Activated naive CD8-positive, alpha-beta T cell treated with anti-CD3 and anti-CD28 coated beads, Interleukin-2, amount 10 ng/mL, durations not matched to agents 7 days and 5 days (primary cell): ENCODE measurements at places on chromosomes 5 and 9.
A peak's percentile ranks its signal among the peaks of the same experiment; 100 is the strongest.

- DNase-seq = no peak
Measured at GRCh38 chr9:38254151-38254550, 138.4 kb upstream of the ALDH1B1 start.

- no peak for DNase-seq
Measured at GRCh38 chr9:137881591-137882505, 4.3 kb downstream of the CACNA1B start.

DNA sequence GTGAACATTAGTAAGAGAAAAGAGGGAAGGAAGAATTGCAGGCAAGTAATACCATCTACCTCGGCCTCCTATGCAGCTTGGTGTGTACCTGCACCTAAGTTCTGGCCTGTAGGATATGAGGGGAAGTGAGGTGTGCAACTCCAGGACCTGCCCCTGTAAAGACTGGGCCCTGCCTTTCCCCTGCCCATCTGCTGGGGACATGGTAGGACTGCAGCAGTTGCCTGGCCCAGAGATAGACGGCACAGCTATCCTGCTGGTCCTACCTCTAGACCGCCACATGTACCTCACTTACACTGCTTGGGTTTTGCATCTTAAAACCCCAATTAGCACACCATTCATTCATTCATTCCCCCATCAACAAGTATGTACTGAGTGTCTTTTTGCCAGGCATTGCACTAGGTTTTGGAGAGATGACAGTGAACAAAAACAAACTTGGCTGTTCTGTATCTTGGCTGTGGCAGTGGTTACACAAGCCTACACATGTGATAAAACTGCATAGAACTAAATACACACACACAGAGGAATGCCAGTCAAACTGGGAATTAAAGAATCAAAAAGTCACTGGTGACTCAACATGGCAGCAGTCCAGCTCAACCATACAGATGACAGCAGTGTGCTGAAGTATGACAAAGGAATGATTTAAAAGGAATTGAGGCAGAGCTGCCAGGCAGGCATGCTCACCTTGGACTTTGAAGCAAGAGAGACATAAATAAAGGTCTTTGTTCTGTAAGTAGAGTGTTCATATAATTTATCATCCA lies 23.3 kb upstream of the MGAT1 start:
- DNase-seq = no peak

DNA sequence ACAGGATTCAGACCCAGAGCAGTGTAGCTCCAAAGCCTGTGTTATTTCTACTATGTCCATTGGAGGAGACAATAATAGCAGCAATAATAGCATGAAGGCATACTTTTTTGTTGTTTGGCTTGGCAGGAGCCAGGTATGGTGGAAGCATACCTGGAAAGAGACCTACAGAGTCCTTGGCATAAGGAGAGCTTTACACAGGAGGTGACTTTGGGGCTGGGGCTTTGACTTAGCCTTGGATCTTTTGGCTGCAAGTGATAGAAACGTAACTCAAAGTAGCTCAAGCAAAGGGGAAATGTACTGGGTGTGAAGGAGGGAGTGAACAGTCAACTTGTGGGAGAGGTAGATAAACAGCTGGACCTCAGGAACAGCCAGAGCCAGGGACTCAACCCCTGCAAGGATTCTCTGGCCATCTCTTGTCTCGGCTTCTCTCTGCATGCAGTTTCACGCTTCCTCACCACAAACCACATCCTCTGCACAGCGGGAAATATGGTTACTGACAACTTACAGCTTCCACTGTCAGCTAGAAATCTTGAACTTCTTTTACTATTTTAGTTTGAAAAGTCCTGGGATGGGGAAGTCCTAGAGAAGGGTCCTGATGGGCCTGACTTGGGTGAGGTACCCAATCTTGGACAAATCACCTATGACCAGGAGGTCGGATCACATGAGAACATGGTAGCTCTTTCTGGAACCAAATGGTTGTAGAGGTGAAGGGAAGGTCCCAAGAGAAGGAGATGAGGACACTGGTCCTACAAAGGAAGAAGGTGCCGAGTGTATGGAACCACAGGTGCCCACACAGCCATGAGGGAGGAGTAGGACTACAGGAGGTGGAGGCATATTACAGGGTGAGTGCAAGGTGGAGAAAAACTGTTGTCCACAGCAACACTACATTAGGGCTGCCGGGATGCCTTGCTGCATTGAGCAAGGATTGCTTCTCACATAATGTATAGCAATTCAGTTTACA lies 47.0 kb upstream of the TGFBR1 start:
- DNase-seq = peak; percentile 73

GRCh38 chr5:43638107-43638506 lies 35.1 kb downstream of the NNT start:
- no peak for DNase-seq

DNA sequence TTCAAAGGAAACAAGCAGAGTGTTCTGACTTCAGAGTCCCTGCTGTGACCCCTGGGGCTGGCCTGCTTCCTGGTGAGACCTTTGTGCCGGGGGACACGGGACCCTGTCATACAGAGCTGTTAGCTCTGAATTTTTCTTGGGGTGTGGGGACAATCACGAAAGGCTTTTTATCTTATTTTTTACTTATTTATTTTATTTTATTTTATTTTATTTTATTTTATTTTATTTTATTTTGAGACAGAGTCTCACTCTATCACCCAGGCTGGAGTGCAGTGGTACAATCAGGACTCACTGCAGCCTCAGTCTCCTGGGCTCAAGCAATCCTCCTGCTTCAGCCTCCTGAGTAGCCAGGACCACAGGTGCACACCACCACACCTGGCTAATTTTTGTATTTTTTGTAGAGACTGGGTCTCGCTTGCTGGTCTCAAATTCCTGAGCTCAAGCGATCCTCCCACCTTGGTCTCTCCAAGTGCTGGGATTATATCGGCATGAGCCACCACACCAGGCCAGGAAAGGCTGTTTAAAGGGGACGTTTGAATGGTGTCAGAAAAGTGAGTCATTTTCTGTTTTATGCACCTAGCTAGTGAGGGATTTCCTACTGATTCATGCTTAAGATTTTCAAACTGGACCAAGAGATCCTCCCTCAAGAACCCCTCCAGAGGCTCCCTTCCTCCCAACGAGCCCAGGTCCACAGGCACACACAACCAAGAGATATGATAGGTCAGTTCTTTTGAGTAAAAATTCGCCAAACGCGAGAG lies 75.7 kb downstream of the OLFM1 start:
- no peak for DNase-seq

DNA sequence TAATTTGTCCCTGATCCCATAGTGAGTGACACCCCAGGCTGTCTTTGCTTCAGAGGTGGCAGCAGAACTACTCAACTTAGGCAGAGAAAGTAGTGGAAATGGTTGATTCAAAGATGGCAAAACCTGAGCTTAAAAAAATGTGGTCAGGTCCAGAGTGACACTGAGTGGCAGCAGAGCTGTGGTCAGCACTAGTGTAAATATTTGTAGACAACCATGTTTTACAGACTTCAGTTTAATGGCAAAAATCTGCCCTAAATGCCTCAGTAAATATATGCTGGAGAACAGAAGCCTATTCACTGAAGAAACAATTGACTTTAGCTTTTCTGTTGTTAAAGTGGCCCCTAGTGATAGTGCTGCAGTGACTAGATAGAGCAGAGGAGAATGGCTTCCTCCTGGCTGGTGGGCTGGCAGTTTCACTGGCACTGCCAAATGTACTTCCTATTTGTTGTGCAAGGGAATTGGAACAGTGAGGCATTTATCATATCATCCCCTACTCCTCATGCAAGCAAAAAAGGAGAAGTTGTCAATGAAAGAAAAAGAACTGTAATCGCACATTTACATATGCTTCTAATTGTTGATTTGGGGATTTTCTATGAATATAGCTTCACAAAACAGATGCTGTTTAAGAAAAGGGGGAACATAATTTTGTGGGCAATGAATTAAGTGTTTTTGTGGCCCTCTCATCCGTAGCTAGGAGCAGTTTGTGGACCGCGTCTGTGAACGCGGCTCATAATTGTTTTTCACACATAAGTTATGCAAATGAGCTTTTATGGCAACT lies 12.0 kb downstream of the PBX3 start:
- no peak for DNase-seq

DNA sequence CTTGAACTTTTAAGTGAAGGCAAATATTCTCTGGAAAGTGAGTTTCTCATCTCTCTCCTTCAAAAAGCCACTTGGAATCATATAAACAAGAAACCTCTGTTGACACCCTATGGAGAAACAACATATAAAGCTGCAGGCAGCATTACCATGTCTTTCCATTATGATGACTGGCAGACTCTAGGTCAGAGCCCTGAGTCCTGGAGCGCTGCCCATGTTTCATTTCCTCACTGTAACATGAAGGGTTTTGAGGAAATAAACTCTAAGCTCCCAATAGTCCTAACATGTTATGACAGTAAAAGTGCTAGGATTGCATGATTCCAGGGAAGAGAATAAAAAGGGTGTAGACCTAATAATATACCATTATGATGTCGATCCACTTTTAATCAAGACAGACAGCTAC lies 220.6 kb downstream of the CTNND2 start:
- no peak for DNase-seq

DNA sequence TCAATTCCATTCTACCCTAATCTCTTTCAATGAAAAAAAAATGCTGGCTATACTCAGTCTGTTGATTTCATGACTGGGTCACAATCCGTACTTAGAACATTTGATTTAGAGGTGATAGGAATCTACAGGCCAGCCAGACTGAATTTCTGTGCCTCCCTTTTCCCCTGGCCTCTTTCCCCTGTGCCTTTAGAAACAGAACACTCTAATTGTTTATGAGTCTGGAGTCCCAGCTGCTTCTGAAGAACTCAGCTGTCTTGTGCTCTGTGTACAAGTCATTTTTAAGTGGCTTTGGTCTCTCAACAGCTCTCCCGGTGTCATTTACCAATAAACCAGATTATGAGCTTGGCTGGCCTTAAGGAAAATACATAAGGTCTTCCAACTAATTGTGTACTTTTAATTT lies 94.1 kb upstream of the ITGA2 start:
- DNase-seq = no peak

GRCh38 chr5:98643569-98643968 lies 129.9 kb upstream of the RGMB start:
- DNase-seq = no peak
